Fibroblast of upper back skin (primary cell): ENCODE measurements at places on chromosomes 5 and 9.

- DNase-seq: peak; percentile 49
Measured at GRCh38 chr5:93359296-93359959, 221.6 kb downstream of the NR2F1-AS1 start.

GRCh38 chr5:173237143-173237874, 2.3 kb upstream of the NKX2-5 start:
- no peak for DNase-seq

DNA sequence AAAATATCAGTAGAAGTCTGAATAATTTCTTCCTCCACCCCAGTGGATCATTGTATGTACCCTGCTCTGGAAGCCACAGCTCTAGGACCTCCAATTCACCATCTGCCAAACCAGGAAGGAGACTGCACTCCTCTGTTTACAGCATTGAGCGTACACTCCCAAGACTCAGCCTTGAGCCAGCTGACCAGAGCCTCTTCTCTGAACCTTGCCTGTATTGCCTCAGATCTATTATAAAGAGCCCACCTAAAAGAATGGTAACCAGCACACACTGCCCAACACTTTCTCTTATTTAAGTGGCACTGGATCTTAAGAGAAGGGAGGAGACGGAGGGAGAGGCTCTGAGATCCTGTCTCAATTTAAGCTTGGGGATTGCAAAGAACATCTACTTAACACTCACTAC, 217.8 kb upstream of the RASEF start:
- DNase-seq: no peak

- DNase-seq: no peak
Measured at GRCh38 chr5:95142145-95142544, 142.7 kb downstream of the MCTP1 start.

GRCh38 chr9:899440-900184, 58.1 kb downstream of the DMRT1 start:
- DNase-seq: no peak

DNA sequence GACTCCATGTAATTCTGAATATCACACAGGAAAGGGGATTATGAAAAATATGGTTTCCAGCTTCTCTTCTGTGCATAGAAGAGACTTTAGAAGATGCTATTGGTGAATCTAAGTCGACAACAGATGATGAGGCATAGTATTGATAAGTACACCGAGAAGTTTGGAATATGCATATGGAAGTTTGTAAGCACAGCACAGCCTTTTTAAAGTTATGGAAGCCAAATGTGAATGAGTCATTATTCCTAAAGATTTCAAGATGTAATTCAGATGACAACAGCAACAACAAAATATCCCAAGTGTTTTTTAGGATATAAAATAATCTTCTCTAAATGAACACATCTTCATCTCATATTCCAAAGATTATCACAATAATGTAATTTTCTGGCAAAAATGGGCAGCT, 1723.3 kb downstream of the EFNA5 start:
- peak; percentile 6 for DNase-seq

- DNase-seq: no peak
Measured at GRCh38 chr5:17497446-17497845, 585 bp upstream of the TAF11L2 start.
